CD4-positive, alpha-beta T cell treated with Interleukin-4 for 1 hour (primary cell): ENCODE measurements at places on chromosomes 2 and 18.
A peak's percentile ranks its signal among the peaks of the same experiment; 100 is the strongest.

- no peak for DNase-seq
Measured at GRCh38 chr2:179311101-179311500, 46.5 kb upstream of the SESTD1 start.

DNA sequence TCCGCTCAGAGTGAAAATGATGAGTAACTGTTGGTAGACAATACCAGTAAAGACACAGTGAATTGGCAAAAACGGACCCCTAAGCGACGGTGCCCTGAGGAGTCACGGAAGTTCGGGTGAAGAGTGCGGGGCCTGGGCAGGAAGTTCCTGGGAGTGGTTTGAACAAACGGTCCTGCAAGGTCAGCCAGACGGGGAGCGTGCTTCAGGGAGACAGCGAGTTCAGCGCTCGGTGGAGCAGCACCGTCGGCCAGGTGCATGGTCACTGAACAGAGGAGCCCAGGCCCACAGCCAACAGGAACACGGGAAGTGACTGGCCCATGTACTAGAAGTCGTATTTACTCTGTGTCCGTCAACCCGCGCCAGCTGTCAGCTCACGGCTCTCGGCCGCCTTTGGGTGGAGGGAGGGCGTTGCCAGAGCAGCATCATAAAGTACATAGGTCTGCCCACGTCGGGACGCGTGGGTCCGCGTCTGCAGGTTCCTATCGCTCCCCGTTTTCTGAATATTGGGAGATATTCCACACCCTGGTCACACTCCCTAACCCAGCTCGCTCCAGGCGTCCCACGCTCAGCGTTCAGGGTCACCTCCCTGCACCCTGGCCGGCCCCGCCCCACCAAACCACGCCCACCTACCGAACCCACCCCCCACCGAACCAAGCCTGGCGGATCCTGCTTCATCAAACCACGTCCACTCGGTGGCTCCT lies 75.6 kb upstream of the UXS1 start:
- DNase-seq = peak; percentile 7

GRCh38 chr18:34600158-34600557 lies 109.9 kb upstream of the DTNA start:
- no peak for DNase-seq

- no peak for DNase-seq
Measured at GRCh38 chr18:48074929-48075706, 144.7 kb upstream of the SMAD2 start.

- no peak for DNase-seq
Measured at GRCh38 chr2:160679686-160680085, 186.1 kb upstream of the RBMS1 start.

DNA sequence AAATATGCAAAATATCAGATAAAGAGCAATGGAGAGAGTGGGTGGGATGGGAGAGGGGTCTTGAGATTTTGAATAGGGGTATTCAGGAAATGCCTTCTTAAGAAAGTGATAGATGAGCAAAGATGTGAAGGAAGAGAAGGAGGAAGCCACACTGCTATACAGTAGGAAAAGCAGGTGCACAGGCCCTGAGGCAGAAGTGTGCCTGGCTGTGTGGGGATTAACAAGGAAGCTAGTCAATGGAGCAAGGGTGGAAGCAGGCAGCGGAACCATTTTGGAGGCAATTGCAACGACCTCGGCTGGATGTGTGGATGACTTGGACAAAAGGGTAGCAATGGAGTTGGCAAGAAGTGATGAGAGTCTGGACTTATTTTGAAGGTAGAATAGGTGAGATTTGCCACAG lies 11.0 kb upstream of the CNGA3 start:
- DNase-seq = no peak

DNA sequence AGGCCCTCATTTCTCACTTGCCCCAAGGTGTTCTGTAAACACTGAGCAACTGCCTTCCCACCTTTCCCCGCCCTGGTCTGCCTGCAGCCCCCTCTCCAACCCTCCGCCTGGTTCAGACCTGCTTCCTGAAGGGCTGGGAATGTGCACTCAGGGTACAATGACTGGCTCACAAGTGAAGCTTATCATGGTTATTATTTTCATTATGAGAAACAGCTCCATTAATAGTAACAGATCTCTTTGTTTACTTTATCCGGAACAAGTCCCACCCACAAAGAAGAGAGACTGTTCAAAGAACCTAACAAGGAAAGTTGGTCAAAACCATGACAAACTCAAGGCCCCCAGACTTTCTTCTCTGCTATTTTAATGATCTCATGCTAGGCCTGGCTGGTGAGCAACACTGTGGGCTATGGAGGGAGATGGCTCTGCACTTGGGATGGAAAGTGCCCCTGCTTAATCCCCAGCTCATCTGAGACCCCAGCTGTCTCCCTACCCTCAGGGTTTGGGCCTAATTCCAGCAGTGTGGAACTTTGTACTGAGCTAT lies 36.7 kb downstream of the ARHGAP25 start:
- DNase-seq = no peak
